ENCODE measurements at places on chromosomes 5 and 9.

DNA sequence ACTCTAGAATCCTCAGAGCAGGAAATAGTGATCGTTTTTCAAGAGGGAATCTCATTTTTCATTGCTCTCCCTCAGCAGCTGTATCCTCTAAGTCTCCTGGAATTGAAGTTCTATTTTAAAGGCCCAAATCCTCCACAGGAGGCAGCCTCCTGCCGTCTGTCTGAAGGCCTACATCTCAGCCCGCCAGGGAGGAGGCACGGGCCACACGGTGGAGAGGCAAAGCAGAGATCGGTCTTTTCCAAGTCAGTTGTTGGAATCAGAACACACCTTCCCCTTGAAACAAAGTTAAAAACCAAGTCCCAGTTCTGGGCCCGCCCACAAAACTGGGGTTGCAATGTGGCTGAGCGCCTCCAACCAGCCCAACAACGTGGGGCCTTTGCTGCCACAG is 68.7 kb downstream of the RAPGEF1 start:
- DNase-seq = no peak

DNA sequence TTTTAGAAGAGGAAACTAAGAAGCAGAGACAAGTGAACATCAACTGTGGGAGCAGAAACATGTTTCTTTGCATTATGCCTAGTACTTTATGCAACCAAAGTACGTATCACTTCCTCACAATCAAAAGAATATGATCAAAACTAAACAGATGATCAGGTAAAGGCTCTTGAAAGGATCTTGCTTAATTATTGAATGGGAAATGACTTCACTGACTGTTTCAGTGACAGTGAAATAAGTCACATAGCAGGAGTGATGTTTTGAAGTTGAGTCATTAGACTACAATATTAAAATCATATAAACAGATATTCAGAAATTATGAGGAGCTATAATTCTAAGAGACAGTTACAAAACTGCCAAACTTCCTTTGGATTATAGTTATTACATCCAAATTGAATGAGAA is 527.3 kb downstream of the MTRR start:
- no peak for DNase-seq

DNA sequence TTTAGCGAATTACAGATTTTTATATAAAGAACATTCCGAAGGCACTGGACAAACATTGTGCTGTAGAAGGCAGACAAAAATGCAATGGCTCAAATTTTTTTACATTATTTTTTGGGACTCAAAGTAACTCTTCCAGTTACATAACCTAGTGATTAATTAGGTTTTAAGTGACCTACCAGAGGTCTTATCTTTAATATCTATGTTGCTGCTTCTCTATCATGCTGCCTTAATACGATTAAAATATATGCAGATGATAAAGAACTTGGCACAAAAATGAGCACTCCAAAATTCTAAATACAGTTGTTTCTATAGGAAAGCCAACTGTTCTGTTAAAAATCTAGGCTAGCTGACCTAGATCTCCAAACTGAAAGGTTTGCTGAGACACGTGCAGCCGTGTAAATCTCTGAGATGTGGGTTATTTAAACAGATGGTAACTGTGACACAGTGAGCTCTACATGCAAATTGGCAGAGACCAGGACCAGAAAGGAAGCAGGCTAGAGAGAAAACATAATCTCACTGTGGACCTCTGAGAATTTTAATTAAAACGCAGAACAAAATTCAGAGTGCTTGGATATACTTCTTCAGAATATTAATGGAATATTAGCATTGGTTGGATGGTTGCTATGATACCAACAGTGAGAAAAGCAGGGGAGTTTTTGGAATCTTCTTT is 56.2 kb downstream of the CAMK4 start:
- DNase-seq = no peak

DNA sequence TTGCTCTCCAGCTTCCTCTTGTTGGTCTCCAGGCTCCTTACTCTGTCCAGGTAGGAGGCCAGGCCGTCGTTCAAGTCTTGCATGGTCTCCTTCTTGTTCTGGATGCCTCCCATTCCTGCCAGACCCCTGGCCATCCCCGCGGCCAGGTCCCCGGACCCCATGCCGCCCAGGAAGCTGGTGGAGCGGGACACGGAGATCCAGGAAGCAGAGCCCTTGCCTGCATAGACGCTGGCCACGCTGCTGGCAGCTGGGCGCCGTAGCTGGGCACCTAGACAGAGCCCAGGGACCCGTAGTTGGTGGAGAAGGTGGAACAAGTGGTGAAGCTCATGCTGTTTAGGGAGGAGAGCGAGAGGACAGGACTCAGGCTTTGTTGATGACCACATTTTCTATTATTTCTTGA is 1584.0 kb upstream of the ACO1 start:
- DNase-seq = no peak

- DNase-seq = no peak
Observed at GRCh38 chr5:16976625-16977008, 40.5 kb upstream of the MYO10 start.

DNA sequence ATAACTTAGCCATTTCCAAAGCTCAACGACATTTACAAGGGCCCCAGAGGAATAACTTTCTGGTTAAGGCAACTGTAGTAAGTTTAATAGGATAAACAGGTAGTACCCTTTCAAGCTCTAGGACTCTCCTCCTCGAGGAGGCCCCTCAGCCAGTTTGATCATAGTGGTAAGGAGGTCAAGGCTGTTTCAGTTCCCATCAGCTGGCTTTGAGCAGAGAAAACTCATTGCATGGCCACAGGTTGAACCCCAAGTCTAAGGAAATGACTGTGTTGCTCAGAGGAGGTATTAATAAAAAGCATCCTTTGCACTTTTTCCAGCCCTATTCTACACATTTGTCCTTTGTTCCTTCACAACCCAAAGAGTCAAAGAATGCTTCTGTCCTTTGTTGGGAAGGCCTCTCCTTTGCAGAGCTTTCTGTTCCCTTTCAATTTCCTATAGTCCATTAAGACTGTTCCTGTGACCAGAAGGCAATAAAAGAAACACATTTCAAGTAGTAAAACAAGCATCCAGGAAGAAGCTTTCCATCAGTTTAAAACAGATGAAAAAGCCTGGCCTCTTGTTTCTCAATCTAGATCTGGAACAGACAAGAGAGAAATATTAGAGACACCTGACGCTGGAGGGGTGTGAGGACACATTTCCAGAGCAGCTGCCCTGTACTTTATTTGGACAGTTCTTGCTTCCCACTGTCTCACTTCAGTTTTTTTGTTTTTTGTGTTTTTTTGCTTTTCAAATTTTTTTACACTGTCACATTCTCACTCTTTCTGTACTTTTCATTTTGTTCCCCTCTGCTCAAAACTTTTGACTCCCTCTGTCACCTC is 54.1 kb downstream of the PRRC1 start:
- no peak for DNase-seq
